Putamen (tissue), 1 donor: ENCODE measurements at places on chromosomes 16 and 17.

- no peak for DNase-seq
Observed at GRCh38 chr16:66566051-66566901, at the start of gene CMTM1. Gene CMTM1, plus strand, starts transcription at chr16:66566439. Its CDS starts 75 bp downstream, at chr16:66566514.

DNA sequence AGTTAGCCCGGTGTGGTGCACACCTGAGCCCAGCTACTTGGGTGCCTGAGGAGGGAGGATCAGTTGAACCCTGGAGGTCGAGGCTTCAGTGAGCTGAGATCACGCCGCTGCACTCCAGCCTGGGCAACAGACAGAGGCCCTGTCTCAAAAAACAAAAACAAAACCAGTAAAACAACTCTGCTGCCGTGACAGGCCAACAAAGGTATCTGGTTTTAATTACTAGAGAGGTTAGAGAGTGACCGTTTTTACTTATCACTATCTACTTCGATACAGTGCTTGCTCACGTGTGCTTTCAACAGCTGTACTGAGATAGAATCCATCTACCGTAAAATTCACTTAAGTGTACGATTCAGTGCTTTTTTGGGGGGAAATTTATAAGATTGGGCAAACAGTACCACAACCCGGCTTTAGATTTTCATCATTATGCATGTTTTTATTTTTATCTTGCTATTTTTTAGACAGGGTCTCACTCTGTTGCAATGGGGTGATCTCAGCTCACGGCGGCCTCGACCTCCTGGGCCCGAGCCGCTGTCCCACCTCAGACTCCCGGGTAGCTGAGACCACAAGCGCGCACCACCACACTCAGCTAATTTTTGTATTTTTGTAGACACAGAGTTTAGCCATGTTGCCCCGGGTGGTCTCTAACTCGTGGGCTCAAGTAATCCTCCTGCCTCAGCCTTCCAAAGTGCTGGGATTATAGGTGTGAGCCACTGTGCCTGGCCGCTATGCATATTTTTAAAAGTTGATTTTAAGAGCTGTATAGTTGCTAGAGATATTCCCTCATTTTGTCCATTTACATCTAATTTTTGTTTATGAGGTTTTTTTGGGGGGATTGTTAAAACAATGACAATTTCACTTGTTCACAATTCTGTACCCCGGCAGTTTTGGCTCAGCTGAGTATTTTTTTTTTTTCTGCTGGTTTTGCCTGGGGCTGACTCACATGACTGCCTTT, 30.9 kb downstream of the SERPINF1 start:
- DNase-seq, result no peak

DNA sequence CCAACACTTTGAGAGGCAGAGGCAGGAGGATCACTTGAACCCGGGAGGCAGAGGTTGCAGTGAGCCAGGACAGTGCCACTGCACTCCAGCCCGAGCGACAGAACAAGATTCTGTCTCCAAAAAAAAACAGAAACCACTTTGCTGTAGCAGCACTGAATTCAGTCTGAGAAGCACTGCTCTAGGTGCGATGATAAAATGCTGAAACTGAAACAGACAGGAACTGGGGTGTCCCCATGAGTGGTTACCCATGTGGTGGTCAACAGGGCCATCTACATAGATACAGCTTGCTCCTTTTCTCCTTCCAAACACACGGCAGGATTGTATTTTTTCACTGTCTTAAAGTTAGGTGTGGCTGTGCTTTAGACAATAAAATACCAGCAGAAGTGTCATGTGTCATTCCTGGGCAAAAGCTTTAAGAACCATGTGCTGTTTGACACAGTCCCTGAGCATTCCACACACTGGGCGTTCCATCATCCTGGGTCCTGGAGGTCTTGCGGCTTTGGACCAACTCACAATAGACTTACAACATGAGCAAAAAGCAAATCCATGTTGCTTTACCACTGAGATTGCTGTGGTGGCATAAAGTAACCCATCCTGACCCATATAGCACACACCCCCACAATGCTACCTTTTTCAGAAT, 11.5 kb downstream of the GAS7 start:
- no peak for DNase-seq

GRCh38 chr17:81491181-81491581, 21.4 kb downstream of the ACTG1 start:
- DNase-seq, result no peak

DNA sequence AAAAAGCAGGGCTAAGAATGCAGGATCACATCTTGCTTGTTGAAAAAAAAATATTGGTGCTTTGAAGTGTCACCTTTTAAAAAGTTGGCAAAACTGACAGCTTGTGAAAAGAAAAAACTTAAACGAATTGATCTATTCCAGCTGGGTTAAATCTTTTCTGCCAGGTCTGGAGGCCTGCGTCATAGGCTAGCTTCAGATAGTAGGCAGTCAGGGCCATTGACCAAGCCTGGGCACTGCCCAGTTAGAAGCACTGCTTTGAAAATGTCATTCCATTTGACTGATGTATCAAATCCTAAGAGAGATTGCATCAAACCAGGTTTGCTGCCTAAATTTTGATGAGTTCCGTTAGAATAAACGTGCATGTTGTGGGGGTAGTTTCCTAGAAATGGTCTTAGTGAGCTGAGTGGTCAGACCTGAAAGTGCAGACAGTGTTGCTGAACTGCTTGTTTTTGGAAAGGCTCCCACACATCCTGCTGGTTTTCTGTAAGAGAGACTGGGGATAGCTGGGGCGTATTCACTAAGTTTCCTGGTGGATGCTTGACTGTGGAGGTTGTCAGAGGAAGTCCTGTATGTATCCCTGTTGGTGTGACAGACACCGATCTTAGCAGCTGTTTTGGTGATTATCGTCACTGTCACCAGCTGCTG, 38.8 kb downstream of the NUP88 start:
- DNase-seq, result no peak

GRCh38 chr17:59160157-59161025, 4.8 kb downstream of the PRR11 start:
- no peak for DNase-seq

GRCh38 chr17:16915752-16916556, 56.0 kb downstream of the TNFRSF13B start:
- peak; percentile 13 for DNase-seq

DNA sequence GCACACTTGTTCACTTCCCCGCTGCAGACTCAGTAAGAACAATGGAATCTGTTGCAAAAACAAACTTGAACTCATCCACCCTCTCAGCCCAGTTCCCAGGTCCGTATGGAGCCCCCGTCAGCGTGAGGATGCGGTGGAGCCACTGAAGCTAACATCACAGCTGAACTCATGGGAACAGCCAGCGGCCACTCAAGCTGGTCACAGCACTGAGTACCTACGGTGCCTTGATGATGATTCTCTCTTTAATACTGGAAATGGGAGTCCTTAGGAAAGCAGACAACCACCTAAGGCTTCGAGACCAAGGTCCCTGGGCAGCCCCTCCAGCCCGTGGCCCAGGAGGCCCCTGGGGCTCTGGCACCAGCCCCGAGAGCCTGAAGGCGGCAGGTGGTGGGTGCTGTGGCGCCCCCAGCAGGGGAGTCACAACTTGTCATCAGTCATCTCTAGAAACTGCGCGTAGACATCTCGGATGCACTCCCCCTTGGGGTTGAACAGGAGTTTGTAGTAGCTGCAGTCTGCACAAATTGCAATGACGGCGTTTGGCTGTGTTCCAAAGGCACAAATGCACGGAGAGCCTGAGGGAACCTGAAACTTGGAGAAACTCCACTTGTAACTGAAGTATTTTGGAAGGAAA, 31.0 kb upstream of the RHOT1 start:
- peak; percentile 50 for DNase-seq
